Spleen (tissue), 13 donors: ENCODE measurements at places on chromosomes 2 and 18. TPM values are rescaled to one million over a fixed set of nuclear protein-coding genes. Genes with fewer than 3 reads are reported as not detected.

EGR4 gene
- 0.03 TPM for polyA plus RNA-seq

SPDYA gene
- polyA plus RNA-seq: 0.06 TPM

FSIP2 gene
- polyA plus RNA-seq: 0.03 TPM

OR6B2 gene
- polyA plus RNA-seq: not detected

DNA sequence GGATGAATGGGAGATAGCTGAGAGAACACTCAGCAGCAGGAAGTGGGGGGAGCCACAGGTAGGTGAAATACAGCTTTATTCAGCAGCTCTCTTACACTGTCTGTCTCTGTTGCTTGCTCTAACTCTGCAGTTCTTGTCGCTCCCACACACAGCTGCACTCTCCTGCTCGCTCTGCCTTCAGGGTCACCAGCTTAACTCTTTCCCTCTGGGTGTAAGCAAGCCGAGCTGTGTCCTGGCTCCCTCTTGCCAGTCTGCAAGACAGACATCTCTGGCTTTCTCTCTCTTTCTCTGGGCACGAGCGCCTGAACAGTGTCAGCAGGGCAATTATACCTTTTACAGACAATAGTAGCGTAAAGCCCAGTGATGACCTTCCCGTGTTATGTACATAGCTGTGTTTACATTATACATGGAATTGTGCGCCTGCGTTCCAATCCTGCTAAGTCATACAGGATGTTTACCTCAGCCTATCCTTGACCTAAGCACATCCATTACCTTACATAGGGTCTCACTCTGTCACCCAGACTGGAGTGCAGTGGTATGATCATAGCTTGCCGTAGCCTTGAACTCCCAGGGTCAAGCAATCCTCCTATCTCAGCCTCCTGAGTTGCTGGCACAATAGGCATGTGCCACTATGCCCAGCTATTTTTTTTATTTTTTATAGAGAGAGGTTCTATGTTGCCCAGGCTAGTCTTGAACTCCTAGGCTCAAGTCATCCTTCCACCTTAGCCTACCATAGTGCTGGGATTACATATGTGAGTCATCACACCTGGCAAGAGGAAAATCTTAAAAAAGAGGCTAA is 57.8 kb upstream of the CHN1 start:
- no peak for DNase-seq

DNA sequence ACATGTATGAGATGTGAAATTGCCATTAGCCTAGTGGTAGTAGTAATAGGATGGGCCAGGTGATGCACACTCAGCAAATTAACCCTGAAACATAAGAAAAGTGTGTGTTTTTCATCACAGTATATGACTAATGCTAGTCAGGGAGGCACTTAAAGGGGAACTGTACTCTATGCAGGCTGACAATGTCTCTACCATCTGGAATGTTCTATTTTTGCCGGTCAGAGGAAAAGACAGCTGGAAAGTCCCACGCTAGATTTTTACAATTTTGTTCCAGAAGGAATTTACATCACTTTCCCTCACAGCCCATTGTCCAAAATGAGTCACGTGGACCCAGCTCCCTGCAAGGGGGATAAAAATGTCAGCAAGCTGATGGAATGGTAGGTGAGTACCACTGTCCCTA is 746.3 kb upstream of the CHAC2 start:
- no peak for DNase-seq

DNA sequence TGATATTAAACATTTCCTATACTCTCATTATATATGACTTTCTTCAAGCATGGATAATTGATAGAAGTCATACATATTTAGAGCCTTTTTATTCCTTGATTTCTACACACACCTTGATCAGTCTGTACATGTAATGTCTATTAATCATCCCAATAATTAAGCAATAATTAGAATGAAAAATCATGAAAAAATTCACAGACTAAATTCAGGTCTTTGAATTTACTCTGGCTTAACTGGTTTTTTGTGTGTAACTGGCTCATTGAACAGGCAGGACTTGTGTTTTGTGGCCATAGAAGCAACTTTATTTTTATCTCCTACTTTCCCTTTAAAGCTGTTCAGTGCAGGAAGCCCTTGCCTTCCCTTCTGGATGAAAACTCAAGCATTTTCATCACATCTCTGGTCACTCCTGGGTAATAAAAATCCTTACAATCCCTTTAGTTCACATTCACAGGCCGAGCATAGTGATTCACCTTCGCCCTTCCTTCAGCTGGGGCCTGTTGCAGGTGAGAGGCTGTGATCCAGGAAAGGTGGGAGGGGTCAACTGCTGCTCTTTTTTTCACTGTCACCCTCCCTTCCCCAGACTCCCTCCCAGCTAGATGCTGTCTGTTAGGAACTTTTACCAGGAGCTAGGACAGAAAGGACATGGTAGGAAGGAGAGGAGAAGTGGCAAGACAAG is 58.0 kb upstream of the ITSN2 start:
- DNase-seq: no peak

GRCh38 chr2:165778653-165779451 is 15.2 kb downstream of the GALNT3 start:
- no peak for DNase-seq

DNA sequence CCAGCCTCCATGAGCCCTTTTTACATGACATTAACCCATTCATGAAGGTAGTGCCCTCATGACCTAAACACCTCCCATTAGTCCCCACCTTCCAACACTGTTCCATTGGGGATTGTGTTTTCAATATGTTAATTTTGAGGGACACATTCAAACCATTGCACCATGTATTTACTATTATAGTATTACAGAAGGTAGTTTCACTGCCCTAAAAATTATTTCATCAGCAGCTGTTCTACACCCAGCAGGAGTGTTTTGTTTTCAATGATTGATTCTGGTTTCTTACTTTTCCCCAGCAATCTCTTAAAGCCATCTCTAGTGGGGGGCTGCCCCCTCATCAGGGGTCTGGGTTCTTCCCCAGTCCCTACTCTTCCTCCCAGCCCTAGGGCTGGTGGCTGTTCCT is 71.9 kb downstream of the CERS6 start:
- no peak for DNase-seq

GRCh38 chr2:205235434-205235833 is 446.9 kb upstream of the NRP2 start:
- no peak for DNase-seq

DNA sequence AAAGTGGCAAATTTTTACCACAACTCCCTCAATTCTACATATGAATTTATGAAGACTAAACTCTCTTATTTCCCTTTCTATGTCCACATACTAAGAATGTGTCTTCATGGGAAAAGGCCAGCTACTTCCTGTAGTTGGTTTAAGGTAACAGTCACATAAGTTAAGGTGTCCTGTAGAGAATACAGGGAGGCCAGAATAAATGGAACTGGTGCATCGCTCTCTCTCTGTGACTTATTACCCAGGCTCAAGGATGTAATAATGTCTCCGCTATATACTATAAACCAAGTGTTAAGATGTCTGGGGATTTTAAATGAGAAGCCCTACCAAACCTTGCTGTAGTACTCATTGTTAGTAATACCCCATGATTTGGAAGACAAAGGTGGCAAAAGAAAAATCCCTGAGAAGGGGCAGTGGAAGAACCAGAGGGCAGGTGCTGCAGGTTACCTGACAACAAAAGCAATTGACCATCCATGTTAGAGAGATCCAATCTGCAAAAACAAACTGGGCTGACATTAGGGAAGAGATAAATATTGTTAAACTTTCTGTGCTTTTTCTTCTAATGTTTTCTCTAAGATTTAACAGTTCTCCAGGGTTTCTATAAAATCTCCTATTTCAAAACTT is 372.8 kb downstream of the TMX3 start:
- DNase-seq: no peak

GRCh38 chr2:20479835-20480234 is 33.0 kb downstream of the RHOB start:
- DNase-seq: no peak

DNA sequence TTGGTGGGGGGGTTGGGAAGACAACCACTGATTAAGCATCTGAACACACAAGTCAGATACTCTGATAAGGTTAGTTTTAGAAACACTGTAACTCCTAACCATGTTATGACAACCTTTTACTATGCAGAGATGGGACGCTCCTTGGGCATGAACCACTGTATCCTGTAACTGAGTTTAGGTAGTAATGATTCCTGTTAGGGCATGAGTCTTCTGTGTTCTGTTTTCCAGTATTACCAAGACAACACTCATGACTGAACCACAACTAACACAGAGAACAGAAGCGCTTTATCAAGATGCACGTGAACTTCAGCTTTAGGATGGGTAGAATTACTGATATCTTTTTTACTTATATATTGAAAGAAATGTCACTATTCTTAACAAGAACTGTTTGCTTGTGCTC is 14.1 kb upstream of the CREB1 start:
- DNase-seq: no peak

DNA sequence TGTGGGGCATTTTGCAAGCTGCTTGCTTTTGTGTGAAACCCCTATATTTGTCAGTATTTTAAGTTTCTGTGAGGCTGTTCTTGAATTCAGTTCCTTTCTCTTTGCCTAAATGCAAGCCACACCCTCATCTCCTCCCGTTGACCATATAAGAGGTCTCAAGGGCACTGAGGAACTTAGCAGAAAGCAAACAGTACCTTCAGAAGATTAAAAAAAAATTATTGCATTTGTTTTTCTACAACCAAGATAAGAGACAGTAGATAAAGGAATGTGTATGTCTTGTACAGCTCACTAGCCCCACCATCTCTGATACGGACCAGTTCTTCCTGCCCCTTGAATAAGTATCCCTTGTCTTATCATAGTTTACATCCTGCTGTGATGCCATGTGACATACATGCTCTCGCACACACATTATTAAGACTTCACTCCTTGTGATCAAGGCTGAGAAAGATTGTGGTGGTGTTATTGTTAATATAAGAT is 64.2 kb downstream of the NPAS2 start:
- no peak for DNase-seq

DNA sequence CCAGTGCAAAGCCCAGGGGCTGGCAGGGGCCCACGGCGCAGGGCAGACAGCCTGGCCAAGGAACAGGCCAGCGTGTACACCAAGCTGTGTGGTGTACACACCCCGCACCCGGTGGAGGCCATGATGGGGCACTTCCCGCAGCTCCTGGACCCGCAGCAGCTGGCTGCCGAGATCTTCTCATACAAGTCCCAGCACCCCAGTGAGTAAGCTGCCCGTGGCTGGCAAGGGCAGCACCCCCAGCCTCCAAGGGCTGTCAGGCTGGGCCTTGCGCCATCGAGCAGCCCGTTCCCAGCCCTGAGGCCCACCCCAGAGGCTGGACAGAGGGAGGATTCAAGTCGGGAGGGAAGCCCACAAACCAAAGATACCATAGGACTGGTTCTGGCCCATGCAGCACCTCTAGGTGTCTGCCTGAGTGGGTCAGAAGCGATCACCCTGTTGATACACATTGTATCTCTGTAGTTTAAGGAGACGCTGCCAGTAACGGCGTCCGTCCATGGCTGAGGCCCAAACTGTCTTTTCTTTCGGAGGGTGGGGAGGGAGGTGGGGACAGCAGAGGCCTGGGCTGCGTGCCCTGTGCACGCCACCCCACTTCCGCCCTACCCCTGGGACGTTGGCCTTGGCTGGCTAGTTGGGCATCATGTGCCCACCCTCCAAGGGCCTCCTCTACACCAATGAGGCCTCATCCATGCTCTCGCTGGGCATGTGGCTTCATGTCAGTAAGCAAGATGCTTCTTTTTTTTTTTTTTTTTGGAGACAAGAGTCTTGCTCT is 16.8 kb upstream of the MTERF4 start:
- no peak for DNase-seq

- no peak for DNase-seq
Observed at GRCh38 chr2:168912901-168913369, 11.8 kb downstream of the G6PC2 start.

GRCh38 chr2:148817210-148817708 is 57.8 kb upstream of the KIF5C start:
- DNase-seq: no peak

GRCh38 chr2:215811409-215812345 is 201.7 kb downstream of the MREG start:
- no peak for DNase-seq

DNA sequence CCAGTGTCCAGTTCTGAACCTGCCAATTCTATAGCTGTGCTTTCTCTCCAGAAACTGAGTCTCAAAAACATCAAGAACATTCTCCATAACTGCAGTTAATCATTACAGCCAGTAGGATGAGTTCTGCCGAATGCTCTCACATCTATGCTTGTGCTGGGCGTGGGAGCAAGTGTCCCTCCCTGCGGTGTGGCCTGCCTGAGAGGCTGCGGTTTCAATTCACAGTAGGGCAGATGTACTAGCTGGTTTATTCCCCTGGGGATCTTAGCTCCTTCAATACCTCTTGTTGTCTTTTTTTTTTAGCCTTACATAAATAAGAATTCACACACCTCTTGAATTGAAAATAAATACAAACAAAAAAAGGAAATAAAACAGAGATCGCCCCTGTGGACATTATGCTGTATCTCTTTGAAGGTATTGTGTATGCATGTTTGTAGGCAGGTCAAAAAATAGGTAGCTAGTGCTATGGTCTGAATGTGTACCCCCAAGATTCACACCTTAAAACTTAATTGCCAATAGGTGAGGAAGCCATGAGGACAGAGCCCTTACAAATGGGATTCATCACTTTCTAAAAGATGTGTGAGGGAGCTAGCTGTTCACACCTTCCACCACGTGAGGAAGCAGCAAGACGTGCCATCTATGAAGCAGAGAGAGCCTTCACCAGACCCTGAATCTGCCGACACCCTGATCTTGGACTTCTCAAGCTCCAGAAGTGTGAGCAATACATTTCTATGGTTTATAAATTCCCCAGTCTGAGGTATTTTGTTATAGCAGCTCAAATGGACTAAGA is 74.3 kb downstream of the BCL2L11 start:
- no peak for DNase-seq

DNA sequence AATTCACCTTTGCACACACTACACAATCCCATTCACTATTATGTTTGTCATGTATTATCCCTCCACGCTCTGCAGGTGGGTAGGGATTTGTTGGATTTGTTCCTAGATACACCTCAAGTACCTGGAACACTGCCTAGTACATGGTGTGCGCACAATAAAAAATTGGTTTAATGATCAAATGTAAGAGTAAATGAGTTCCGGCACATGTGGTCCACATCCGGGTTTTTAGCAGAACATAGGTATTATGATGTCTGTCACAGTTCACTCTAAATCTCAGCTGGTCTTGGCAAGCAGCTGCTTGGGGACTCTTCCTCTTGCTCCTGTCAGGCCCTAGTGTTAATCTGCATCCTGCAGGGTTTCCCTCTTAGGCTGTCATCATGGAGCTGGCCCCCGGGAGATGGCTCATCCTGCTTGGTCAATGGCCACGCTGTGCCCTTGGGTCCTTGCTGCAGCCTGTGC is 21.8 kb upstream of the IL1R1 start:
- DNase-seq: no peak
